ENCODE measurements at places on chromosomes 3 and 15.

DNA sequence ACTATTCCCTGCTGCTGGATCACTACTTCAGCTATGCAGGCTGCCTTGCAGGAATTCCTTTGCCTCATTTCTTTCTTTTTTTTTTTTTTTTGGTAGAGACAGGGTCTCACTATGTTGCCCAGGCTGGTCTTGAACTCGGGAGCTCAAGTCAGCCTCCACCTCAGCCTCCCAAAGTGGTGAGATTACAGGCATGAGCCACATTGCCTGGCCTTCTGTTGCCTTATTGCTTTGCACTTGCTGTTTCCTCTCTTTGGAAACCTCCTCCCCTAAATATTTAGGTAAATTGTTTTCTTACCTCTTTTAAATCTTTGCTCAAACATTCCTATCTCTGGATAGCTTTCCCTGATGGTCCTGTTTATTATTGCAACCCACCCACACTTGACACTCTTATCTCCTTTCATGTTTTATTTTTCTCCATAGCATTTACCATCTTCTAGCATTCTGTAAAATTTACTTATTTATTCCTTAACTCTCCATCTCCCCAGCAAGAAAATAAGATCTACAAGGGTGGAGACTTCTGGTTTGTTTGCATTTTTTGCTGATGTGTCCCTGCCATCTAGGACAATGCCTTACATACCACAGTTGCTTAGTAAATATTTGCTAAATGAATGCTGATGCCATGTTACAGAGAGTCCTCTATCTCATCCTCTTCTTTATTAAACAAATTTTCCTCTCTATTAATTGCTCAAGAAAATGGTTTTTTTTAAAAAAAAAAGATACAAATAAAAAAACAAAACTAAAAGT, 134.8 kb downstream of the P2RY1 start:
- DNase-seq, result peak; percentile 35

DNA sequence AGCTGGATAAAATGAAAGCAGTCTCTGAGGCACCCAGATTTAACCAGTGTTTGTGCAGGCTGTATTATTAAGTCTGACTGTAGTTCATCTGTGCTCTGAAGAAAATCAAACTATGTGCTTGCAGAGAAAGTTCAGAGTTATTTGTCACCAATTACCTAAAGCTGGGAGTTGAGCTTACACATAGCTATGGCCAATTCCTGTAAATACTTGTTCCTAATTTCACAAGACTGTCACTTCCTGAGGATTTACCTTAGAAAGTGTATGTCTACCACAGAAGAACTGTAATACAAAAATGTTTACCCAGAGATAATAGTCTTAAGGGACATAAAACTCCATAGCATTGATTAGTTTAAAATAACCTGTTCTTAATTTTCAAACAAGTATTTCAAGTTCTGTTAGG, 628.4 kb upstream of the TGFBR2 start:
- DNase-seq, result no peak

DNA sequence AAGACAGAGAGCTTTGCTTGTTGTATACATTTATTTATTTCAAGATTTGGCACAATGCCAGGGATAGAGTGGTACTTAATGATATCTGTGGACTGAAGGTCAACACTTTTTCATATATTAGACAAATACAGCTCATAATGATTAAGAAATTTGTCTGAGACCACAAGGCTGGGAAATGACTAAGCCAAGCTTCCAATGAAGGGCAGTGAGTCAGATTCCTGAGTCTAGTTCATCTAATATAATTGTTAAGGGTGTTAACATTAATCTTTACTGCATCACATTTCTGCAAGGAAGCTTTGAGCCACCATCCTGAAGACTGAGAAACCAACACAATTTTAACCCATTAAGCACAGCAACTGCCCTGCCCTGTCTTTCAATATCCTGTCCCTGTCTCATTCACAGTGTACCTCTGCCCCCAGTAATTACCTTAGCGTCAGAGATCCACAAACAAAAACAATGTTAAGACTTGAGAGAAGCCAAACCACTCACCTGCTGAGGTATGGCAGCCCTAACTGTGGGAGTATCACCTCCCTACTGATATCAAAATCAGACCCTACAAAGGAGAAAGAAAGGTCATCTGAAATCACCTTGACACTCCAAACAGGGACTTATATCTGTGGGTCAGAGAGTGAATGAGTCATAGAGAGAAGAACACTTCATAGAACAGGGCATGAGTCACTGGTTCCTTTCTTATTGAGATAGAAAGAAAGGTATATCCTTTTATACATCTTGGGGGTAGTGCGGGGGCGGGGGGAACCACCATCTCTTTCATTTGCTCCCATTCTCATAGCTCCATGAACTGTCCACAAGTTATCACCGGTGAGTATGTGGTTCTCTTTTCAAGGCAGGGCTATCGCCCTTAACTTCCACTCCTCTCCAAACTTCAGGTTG, 74.7 kb downstream of the MAGI1 start:
- peak; percentile 84 for DNase-seq

DNA sequence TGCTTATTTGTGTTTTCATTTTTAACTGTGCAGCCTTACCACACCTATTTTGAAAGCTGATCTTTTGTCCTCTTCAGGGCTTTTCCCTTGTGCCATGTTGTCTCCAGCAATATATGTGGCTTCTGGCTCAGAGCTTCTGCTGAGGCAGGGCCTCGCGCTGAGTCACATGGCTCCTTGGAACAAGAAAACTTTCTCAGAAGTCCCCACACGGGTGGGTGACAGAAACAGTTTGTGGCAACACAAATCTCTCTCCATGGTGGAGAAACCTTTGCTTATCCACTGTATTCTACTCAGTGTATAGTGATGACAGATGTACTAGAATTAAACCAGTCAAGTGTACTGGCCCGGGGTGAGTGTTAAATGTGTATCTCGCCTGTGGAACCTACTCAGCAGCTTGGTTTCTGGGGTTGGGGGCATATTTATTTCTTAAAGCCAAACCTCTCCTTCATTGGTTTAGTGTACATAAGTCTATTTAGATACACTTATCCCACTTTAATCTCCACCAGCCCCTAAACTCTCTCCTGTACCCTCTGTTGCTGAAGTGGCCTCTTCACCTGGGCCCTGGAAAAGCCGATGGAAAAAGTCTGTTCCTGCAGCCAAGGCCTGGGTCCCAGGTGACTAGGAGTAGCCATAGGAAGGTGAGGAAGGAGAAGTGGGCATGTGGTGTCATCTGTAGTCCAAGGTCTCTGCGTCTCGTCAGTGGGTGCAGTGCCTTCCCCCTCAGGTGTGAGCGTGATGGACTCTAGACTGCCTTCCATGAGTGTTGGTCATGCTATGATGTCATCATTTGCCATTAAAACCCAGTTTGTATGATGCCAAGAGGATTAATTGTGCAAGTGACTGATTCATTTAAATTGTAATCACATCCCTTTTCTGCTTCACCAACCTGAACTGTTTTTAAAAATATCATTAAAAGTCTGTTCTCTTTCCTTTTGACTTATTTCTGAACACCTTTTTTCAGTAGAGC, 3.2 kb upstream of the FBXL22 start:
- no peak for DNase-seq

GRCh38 chr3:139120086-139121056, 75.7 kb upstream of the PRR23C start:
- peak; percentile 80 for DNase-seq

GRCh38 chr3:158509891-158510290, 61.1 kb upstream of the MLF1 start:
- no peak for DNase-seq

DNA sequence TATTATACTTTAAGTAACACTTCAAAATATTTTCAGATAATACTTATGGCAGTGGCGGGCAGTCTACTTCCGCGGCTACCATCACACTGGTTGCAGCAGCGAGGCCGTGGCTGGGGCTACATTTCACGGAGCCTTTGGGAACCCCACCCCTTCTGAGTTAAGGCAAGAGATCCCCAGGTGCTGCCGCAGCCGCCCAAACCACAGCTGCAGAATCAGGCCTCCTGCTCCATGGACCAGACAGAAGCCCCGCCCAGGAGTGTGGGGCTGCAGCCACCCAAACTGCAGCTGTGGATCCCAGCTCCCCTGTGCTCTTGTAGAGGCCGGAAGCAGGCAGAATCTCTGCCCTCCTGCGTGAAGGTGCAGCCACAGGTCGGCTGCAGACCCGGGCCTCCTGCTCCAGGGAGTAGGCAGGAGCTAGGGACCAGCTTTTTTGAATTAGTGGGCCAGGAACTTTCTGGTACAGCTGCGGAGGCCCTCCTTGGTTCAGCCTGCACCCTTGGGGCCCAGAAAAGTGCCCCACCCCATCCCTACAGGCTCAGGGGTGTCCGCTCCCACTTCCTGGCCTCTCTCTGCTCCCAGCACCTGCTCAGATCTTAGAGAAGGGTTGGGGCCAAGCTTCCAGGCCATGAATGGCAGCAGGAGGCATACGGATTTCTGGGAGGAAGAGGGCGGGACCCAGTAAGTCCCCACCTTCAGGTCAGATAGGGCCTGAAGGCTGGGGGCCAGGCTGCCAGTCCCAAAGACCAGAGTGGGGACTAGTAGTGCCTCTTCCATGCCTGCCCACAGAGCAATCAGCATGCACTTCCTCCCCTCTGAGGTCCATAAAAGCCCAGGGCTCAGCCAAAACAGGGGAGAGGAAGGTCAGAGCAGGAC, 1188.8 kb upstream of the CADM2 start:
- DNase-seq, result no peak

DNA sequence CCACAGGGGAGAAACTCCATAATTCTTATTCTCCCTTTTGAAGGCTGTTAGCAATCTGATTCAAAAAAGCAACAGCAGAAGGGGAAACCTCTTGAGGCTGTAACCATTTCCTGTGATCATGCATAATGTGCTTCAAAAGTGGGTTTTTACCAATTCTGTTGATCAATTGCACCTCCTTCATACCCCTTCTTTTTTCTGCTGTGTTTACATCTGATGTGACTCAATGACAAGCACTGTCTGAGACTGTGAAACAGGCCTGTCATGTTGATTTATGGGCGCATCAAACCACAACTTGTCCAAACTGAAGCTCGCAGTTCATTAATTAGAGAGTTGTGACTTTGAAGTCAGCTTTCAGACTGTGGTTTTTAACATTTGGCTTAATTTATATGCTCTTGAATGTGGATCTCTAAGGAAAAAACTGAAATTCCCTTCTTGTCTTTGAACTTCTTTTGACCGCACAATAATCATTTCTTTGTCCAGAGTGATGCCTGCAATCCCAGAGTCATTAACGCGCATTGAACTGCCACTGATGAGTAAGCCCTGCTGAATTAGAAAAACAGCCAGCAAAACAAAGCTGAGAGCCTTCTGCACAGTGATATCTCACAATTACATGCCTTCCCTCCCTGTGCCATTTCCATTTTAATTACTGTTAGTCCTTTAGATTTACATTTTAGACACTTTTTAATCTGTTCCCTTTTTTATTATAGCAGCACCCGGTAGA, 532.8 kb downstream of the FOXP1 start:
- no peak for DNase-seq

GRCh38 chr3:106740116-106740515, 637.1 kb upstream of the CCDC54 start:
- peak; percentile 75 for DNase-seq

- no peak for DNase-seq
These were observed 224.7 kb upstream of the TBC1D5 start for GRCh38 chr3:17967111-17967510.

- DNase-seq, result no peak
These were observed 318.5 kb upstream of the SLCO3A1 start for GRCh38 chr15:91534976-91535375.
